ENCODE measurements at places on chromosomes 11 and 22.

- DNase-seq, result no peak
Observed at GRCh38 chr22:27473533-27473932, 328.0 kb downstream of the MN1 start.

DNA sequence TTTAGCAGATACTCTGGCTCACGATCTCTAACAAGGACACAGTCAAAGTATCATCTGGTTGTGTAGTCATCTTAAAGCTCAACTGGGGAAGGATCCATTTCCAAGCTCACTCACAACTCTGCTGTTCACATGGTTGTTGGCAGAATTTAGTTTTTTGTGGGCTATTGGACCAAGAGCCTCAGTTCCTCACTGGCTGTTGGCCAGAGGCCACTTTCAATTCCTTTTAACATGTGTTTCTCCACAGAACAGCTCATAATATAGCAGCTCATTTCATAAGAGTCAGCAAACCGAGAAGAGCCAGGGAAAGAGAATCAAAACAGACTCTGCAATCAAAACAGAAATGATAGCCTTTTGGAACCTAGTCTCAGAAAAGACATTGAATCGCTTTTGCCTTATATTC lies 22.6 kb downstream of the IZUMO1R start:
- DNase-seq, result no peak

GRCh38 chr11:65791719-65792213 lies 4.9 kb downstream of the OVOL1 start:
- DNase-seq, result no peak

DNA sequence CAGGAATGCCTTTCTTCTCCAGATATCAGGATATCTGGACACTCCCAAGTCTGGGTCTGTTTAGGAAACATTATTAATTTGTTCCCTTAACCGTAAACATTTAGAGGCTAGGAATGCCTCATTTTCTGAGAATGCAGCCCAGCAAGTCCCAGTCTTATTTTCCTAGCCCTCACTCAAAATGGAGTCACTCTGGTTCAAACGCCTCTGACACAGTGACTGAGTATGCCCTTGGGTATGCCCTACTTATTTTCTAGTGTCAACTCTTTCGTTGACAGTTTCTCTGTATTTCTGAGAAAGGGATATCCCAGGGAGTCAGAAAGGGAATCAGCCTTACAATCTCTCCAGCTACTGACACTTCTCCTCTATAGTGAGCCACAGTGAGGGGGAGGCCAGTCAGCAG lies 16.0 kb upstream of the CCDC81 start:
- no peak for DNase-seq

DNA sequence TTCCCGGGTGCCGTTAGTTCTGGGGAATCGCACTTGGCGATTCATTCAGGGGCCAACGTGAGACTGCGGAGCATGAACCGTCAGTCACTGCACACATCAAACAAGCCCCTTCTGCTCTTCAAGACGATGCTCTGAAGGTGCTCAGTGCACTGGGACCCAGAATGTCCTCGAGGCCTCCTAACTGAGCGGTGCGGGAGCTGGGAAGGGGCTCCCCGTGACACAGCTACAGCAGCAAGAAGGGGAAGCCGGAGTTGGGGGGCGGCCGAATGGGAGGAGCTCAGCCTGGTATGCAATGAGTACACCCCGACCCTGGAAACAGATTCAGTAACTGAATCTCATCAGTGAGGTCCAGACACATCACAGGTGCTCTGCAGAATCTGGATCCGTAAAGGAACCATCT lies 150.8 kb downstream of the SHANK2 start:
- DNase-seq, result no peak

DNA sequence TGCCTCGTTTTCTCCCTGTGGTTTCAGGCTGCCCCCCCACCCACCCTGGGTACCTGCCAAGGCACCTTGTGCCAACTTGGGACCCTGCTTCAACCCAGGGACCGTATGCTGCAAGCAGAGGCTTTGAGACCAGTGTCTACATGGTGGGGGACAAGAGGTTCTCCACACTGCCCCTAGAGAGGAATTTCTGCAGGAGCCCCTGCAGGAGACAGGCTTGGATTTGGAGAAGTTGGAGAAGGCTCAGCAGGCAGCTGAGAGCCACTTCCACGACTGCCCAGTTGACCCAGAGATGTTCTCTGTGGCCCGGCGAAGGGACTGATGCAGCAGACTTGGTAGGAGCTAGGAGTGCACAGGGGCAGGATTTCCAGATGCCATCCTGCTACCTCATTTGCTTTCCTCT lies 20.1 kb upstream of the NNMT start:
- DNase-seq, result no peak
